ENCODE measurements at places on chromosomes 2 and 18. TPM values are rescaled to one million over a fixed set of nuclear protein-coding genes. Genes with fewer than 3 reads are reported as not detected.

MARCHF4 gene
- total RNA-seq, result 16.3 TPM

FAM117B gene
- total RNA-seq, result 1.2 TPM

MTCL1 gene
- 17.1 TPM for total RNA-seq

LYG2 gene
- not detected for total RNA-seq

THAP4 gene
- 55.7 TPM for total RNA-seq

SERPINB10 gene
- 3.4 TPM for total RNA-seq

TOGARAM2 gene
- total RNA-seq, result not detected

NEB gene
- 0.30 TPM for total RNA-seq
